Amniotic epithelial cell (primary cell): ENCODE measurements at places on chromosomes 2 and 18.

GRCh38 chr2:217068677-217069250 is 208.9 kb upstream of the TNP1 start:
- no peak for DNase-seq

DNA sequence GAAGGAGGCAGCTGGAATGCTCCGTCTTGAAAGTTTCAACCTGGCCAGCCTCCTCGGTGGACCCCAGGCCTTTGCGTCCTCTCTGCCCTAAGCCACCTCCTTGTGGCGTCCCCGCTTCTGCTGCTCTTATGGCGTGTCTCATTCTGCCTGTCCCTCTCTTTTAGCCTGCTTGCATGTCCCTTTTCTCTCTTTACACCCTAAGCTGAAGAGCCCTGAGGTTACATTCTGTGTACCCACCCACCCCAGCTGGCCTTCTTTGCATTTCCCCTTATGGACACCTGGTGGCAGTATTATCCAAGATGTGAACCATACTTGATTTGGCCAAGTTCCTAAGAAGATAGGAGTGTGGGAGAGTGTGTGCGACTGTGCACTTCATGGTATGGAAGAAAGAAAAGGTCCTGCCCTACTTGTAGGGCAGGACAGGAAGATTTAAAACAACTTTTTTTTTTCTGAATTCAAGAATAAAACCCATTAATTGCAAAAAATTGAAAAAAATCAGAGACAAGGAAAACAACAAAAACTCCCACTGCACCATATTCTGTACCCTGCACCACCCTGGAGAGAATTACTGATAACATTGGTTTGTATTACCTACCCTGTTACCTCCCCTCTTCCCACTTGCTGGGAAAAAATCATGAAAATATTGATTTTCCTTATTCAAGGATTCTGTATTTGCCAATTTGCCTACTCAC is 77.4 kb downstream of the DYSF start:
- peak; percentile 59 for DNase-seq

GRCh38 chr2:240579771-240580614 is 6.5 kb upstream of the CAPN10 start:
- peak; percentile 88 for DNase-seq

- DNase-seq: peak; percentile 77
Observed at GRCh38 chr2:183031911-183032794, 6.1 kb downstream of the NCKAP1 start.

DNA sequence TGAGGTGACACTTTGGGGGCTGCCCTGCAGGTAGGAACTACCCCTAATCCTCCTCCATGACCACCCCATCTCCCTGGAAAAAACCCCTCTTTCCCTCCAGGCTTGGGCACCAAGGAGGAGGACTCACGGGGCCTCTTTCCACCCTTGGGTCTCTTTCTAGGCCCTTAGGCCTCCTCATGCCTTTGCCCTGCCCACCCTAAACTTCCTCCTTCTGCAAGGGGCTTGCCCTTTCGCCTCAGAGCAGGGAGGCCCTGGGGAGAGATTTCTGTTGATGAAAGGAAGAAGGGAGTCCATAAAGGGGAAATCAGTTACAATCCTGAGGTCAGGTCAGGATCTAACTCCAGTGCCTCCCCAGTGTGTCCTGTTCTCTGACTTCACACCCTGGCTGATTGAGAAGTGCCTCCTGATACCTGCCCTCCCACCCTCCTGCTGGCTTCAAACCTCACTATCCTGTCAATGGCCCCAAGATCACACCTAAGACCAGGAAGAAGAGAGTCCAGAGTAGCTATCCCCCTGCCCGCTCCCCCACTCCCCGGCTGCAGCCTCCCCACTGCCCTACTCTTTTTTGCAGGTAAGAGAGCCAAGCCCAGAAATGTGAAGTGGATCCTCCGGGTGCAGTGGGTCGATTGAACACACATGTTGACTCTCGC is 16.7 kb upstream of the TNS1 start:
- DNase-seq: no peak

DNA sequence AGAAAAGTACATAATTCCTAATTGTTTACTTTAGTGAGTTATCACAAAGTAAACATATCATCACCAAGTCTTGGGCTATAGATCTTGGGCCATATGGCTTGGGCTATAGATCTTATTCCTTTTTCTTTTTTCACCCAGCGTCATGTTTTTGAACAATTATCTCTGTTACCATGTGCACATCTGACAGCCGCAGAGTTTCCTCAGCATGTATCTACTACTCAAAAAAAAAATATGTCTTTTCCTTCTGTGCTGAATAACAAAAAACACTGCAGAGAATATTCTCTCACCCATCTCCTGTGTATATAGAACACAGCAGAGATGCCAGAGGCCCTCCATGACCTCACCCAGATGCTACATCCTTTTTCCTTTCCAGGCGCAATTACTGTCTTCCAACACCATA is 76.2 kb upstream of the MYO3B start:
- no peak for DNase-seq

- peak; percentile 41 for DNase-seq
Observed at GRCh38 chr2:232979871-232980461, 33.1 kb downstream of the NGEF start.
